ENCODE measurements at places on chromosomes 1 and 21.
A peak's percentile ranks its signal among the peaks of the same experiment; 100 is the strongest.

GRCh38 chr1:210989905-210990304, 144.0 kb downstream of the KCNH1 start:
- DNase-seq, result no peak

- DNase-seq, result no peak
Observed at GRCh38 chr1:168007691-168008090, 70.8 kb upstream of the MPC2 start.

- DNase-seq, result no peak
Observed at GRCh38 chr1:53359225-53359933, 31.5 kb upstream of the LRP8 start.

DNA sequence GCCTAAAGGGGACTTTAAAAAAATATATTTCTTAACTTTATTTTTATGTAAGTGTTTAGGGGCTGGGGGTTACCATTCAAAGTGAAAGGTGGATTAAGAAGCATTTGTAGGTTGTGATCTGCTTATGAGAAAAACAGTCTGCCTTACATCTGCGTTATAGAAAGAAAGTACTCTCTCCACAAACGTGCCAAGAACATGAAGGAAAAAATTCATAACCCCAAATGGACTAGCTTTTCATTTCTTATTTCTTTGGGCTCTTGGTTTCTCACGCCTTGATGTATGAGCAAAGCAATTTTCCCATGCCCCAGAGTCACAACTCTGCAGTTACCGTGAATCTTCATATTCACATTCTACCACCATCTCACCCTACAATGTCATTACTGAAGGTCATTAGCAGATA, 1165.1 kb upstream of the ADGRL4 start:
- DNase-seq, result no peak

GRCh38 chr1:178726087-178726517, 1.1 kb downstream of the RALGPS2 start:
- DNase-seq, result peak; percentile 3

GRCh38 chr1:85576266-85576641, 4.3 kb upstream of the CCN1 start:
- DNase-seq, result no peak

DNA sequence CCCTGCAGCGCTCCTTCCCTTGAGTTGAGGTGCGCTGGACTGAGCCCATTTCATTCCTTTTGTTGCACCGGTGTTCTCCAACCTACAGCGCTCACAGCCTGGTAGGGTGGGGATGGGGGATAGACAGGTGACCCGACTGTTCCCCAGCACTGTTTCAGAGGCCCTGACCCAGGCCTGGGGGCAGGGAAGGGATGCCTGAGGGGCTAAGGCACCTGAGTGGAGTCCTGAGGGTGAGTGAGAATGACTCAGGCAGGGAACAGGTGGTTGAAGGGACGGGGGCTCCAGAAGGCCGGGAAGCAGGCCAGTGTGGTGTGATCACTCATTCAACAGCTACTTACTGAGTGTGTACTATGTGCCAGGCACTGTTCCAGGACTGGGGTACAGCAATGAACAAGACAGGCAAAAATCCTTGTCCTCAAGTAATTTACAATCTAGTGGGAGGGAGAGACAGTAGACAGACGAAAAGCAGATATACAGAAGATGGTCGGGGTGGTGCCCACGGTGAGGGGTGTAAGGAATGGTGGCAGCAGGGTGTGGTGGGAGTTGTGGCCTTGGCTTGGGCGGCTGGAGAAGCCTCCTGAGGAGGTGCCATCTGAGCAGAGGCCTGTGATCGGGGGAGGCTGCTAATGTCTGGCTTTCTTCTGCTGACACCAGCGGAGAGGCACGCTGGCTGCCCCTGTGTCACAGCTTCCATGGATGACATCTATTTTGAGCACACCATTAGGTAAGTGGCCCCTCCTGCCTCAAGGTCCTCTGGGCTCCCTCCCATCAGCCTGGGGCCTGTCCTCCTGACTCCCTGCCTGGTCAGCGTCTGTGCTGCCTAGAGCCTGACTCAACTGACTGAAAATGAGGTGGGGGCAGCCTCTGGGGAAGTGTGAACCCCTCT, 37.4 kb downstream of the ACOT11 start:
- DNase-seq, result no peak

DNA sequence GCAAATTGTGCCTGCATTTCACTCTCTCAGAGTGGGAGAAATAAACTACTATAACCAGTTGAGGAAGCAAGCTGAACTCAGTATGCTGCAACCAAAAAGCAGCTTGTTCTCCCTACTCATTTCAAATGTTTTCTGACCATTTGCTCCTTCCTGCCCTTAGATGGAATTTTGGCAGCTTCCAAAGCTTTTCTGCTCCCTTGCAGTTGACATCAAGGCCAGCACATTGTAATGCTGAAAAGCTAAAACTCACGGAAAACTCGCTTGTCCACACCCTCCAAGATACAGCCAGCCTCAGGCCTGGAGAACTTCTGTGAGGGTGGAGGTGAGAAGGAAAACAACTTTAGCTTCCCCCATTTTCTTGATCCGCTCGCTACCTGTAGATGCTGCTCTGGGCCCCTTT, 5.0 kb upstream of the CHML start:
- DNase-seq, result no peak

GRCh38 chr1:31297277-31298247, 730 bp downstream of the ZCCHC17 start:
- DNase-seq, result no peak

GRCh38 chr1:197141575-197141974, 4.9 kb downstream of the ASPM start:
- DNase-seq, result no peak

DNA sequence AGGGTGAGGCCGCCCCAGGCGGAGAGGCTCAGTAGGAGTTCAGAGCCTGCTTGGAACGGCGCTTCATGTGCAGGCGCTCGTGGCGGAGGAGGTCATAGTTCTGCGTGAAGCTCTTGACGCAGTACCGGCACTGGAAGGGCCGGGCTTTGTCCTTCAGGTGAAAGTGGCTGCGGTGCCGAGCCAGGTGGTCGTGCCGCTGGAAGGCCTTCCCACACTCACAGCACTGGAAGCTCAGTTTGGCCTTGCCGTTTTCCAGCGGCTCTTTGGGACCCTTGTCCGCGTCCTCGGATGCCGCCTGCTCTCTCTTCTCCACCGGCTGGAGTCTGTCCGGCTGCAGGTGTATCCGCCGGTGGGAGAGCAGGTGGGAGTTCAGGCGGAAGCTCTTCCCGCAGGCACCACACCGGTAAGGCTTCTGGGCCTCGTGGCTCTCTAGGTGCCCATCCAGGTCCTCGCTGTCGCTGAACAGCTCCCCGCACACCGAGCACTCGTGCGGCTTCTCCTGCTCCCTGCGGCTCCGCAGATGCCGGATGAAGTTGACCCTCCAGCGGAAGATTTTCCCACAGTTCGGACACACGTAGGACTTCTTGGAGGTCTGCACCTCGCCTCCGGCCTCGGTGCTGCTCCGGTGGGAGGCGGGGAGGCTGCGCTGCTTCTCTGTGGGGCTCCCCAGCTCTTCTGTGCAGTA, 31.0 kb downstream of the ZNF496 start:
- no peak for DNase-seq

DNA sequence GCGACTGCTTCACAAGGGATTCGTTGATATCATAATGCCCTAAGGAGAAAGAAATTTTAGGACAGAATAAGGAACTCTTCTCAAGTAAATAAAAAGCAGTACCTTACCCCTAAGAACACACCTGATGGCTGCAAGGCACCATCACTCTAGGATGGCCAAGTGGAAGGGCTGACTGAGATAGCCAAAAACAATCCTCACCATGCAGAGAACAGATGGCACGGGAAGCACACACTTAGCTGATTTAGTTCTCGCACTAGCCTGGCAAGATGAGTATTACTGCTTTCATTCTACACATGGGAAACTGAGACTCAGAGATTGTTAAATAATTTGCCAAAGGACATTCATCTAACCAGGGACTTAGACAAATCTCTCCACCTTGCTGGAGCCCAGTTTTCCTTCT, 43.8 kb downstream of the STPG1 start:
- no peak for DNase-seq

- peak; percentile 43 for DNase-seq
Observed at GRCh38 chr1:244010191-244010590, 40.9 kb upstream of the ZBTB18 start.

- DNase-seq, result no peak
Observed at GRCh38 chr1:71676979-71677925, 596.4 kb upstream of the ZRANB2 start.

DNA sequence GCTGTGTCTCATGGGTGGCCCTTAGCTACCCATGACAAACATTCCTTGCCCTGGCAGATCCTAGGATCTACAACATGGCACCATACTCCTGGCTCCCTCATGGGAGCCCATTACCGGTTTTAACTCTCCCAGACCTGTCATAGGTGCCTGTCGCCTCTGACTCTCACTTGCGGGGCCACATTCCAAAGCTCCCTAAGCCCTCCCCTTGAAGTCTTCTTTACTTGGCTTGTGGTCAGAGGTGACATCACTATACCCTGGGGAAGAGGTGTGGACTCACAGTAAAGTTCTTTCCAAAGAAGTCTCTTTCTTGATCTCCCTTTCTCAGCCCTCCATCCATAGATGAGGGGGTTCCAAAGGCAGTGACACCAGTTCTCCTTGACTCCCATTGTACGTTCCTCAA, 5.4 kb upstream of the SLAMF9 start:
- no peak for DNase-seq

DNA sequence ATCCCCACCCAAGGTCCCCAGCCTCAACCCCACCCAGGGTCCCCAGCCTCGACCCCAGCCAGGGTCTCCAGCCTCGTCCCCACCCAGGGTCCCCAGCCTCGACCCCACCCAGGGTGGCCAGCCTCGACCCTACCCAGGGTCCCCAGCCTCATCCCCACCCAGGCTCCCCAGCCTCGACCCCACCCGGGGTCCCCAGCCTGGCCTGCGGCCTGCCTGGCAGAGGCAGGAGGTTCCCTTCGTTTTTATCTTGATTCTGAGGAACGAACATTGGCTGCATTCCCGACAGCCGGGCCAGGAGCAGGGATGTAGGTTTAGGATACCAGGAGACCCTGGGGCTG, 3.4 kb upstream of the PDE9A start:
- DNase-seq, result no peak

DNA sequence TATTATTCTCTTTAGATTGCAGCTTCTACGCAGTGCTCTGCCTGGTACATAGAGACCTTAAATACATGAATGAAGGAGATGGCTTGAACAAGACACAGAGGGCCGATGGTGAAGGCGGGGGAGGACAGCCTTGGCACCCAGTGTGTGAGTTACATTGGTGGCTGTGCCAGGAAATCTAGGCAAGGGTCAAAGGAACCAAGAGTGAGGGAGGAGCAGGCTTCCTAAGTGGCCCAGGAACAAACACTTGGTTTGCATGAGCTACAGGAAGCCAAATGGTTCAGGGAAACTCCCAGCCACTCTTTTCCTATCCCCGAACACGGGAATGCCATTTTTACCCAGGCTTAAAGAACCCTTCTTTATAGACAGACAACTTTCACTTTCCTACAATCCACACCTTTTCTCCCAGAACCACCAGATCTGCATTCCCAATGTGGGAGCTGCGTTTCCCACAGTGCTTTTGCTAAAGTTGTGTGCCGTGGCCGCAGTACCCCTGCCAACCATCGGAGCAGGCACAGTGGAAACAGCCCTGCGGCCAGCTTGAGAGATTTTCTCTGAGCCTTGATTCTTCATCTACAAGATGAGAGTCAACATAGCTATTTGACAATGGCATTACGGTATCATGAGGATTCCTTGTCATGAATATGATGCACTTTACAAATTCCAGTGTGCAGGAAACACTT, 3.5 kb upstream of the CLEC20A start:
- no peak for DNase-seq

GRCh38 chr1:55150880-55151588, 64.1 kb downstream of the USP24 start:
- DNase-seq, result no peak

DNA sequence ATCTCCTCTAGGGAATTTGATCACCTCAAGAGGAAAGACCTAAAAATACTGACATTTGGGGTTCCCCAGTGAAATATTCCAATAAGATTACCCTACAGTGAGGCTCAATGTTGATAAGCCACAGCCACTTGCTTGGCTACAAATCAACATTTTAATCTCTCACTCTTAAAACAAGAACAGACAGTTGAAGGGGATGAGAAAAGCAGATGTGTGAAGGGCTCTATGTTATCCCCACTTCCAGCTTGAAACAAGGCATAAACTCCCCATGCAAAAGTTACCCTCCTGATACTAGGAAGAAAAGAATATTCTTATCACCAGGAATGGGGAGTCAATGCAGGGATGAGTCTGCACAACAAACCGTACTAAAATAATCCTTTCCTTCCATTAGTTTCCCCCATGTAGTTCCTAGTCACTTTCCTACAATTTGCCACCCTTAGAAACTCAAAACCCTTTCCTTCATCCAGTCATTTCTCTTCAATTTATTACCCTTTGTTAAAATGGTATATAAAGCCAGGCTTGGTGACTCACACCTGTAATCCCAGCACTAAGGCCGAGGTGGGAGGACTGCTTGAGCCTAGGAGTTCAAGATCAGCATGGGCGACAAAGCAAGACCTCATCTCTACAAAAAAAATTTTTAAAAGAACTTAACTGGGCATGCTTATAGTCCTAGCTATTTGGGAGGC, 29.5 kb downstream of the LPGAT1 start:
- DNase-seq, result no peak

DNA sequence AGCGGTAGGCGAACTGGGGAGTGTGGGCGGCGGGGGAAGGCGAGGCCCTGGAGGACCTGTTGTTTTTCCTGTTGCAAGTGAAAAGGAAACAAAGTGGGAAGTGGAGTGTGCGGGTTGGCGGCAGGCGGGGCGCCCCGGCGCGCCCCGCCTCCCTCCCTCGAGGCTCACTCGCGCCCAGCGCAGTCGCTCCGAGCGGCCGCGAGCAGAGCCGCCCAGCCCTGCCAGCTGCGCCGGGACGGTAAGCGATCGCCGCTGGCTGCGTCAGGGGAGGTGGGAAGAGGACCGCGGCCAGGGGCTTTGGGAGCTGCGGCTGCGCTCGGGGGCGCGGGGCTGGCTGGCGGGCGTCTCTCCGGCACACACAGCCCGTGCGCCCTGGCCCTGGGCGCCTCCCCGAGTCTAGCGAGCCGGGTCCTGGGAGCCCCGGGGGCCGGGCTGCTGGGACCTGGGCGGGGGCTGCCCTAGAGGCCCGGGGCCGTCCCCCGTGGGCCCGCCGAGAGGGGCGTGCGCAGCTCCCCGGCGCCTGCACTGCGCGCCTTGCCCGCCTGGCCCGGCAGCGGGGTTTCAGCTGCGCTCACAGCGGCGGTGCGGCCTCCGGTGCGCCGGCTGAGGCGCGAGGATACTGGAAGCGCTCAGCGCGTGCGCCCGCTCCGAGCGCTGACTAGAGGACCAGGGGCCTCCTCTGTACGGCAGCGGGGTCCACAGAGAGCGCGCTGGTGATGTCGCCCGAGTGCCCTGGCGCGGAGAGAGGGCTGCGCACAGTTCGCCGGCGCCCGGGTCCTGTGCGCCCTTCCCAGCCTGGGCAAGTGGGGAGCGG, at the start of gene PIK3CD:
Gene PIK3CD, plus strand, starts transcription at position 167 of the 814 bp plus-strand sequence. CDS start 58,725 bp downstream, outside the sequence.
- DNase-seq, result no peak

- DNase-seq, result no peak
Observed at GRCh38 chr1:198678301-198678836, 39.5 kb downstream of the PTPRC start.
